ENCODE measurements at places on chromosomes 1 and 21. TPM values are rescaled to one million over a fixed set of nuclear protein-coding genes. Genes with fewer than 3 reads are reported as not detected.

TLR5 gene
- 0.29 TPM for total RNA-seq

VHLL gene
- total RNA-seq: not detected

C4BPA gene
- total RNA-seq: not detected

PSMA5 gene
- total RNA-seq: 218 TPM

DNA sequence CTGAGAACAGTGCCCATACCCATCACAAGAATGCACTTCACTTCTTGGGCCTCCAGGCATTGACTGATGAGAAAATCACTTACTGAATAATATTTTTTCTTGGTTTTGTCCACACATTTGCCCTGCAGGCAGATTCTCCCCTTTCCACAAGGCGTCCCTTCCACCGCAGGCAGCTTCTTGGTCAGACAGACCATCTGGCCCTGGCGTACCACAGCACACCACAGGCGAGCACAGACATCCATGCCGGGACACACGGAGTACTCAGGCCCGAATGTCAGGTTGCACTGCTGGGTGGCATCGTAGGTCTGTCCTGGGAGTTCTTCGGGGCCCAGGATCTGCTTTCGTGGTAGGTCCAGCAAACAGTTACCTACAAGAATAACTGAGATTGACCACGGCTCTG, 32.5 kb downstream of the ADAMTS5 start:
- no peak for DNase-seq

DNA sequence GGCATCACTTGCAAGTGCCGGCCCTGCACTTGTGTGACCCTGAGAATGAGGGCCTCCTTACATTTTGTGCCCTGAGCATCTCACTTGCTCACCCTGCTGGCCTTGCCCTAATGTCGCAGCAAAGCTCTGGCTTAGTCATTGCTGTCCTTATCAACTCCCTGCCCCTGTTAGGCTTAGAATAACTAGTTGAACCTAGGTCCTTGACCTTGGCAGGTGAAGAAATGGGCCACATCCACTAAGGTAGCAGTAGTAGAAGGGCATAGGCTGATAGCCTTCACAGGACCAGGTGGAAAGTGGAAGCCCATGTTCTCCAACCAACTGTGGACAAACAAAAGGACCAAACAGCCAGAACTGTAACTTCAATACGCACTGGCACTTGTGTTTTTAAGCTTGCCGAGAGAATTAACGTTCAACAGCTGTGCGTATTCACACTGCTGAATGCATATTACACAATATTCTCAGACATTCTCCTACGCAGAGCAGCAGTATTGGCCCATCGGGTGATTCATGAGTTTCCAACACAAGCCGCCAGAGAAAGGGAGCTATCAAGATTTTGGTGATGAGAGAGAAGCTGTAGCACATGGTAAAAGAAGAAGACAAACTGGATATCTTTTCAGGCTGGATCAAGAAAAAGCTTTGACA, 27.7 kb upstream of the PTGFRN start:
- DNase-seq: peak; percentile 66

GRCh38 chr1:45669379-45669778, 17.0 kb downstream of the GPBP1L1 start:
- DNase-seq: no peak

DNA sequence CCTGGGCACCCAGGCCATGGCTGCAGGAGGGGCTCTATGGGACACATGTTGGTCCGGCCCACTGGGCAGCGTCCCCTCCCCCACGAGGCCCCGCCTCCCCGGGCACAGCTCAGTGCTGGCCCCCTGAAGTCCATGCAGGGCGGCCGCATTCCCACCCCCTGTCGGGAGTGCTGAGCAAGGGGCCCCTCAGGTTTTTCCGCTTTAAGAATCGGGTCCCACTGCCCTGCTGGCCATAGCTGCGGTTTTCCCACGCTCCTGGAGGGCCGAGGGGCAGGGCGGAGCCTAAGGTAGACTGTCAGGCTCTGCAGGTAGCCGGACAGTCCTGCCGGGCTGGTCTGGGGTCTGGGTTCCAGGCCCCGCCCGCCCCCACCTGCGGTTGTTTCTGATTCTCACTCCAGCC, 43.5 kb upstream of the CCDC27 start:
- DNase-seq: no peak

GRCh38 chr1:152170287-152170905, 11.4 kb upstream of the RPTN start:
- DNase-seq: no peak

- DNase-seq: no peak
Observed at GRCh38 chr1:193083365-193084088, 21.7 kb downstream of the GLRX2 start.

DNA sequence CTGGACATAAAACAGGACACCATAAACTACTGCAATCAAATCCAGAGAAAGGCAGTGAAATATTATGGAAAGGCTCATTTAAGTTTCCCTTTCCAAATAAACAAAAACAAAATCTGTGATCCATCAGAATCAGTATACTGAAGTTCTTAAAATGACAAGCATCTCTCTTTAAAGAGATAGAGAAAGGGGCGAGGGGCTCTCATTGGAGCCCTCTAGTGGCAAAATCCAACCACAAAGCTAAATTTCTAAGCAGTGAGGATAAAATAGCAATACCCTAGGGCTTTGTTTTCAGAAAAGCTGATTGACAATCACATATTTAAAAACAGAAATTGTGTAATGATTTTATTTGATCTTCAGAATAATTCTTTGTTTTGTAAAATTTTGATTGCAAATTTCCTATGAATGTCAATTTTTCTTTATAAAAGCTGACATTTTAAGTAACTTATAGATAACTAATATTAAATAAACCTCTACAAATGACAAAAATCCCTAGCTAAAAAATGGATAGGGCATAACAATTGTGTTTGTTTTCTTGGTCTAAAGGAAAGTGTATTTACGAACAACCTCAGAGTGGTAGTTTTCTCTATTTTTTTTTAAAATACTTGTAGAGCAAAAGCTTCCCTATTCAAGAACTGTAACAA, 138.2 kb downstream of the COL24A1 start:
- no peak for DNase-seq

DNA sequence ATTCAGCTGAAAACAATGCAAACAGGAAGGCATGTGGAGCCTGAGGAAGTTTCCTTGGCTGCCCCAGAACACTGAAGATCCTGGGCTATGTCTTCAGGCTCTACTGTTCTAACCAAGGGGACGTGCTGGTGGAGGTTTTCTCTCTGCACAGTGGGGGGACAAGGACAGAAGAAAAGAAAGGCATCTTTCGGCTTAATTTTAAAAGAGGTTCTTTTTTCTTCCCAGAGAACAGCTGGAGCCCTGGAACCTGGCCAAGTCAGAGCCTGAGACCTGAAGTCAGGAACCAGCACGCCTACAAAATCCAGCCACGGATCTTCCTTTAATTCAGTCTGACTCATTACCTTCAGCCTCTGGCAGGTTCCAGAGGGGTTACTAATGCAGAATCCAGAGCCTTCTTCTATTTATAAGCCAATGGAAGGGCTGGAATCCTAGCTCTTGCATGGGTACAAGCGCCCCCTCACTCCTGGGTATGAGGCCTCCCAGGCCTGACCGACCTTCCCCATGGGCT, 19.8 kb downstream of the CTNNBIP1 start:
- DNase-seq: no peak

GRCh38 chr1:28602536-28603439, 10.7 kb downstream of the RAB42 start:
- DNase-seq: peak; percentile 38

- DNase-seq: no peak
Observed at GRCh38 chr1:64337475-64337874, 132.5 kb upstream of the CACHD1 start.

DNA sequence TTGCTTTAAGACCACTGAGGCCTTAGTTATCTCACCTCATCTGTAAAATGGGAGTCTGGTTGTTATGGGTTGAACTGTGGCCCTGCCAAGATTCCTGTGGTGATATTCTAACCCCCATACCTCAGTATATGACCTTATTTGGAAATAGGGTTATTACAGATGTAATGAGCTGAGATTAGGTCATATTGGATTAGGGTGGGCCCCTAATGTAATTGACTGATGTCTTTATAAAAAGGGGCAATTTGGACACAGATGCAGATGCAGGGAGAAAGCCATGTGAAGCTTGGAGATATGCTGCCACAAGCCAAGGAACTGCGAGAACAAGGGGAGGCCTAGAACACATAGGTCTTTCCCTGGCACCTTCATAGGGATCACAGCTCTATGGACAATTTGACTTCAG, 3.9 kb downstream of the C1orf87 start:
- DNase-seq: no peak

DNA sequence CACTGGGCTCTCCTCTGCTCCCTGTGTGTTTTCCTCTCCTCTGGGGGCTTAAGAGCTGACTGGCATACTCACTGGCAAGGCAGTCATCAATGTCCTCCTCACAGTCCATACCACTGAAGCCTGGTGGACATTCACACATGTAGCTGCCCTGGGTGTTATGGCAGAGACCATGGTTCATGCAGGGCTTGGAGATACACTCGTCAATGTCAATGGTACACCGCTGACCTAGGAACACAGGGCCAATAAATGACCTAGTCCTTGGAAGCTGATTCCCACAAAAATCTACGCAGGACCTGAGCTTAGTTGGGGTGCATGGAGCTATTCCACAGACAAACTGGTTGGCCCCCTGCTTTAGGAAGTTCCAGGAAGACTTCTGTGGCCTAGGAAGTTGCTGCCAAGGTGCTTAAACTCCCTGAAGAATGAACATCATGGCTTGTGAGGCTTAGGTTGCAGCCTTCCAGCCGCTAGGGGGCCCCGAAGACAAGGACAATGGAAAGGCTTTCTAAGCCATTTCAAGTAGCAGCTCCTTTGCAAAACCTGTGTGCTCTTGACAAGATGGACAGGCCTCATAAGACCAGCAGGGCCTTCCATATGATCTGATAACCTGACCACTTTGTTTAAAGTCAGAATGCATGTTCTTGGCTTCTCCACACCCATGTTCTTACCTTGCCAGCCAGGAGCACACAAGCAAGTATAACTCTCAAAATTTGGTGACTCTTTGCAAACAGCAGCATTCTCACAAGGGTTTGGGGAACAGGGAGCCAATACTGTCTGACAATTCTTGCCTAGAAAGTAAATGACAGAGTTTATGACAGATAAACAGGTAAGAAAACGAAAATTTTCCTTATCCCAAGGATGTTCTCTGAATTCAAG, 52.3 kb upstream of the ADAM30 start:
- peak; percentile 82 for DNase-seq

DNA sequence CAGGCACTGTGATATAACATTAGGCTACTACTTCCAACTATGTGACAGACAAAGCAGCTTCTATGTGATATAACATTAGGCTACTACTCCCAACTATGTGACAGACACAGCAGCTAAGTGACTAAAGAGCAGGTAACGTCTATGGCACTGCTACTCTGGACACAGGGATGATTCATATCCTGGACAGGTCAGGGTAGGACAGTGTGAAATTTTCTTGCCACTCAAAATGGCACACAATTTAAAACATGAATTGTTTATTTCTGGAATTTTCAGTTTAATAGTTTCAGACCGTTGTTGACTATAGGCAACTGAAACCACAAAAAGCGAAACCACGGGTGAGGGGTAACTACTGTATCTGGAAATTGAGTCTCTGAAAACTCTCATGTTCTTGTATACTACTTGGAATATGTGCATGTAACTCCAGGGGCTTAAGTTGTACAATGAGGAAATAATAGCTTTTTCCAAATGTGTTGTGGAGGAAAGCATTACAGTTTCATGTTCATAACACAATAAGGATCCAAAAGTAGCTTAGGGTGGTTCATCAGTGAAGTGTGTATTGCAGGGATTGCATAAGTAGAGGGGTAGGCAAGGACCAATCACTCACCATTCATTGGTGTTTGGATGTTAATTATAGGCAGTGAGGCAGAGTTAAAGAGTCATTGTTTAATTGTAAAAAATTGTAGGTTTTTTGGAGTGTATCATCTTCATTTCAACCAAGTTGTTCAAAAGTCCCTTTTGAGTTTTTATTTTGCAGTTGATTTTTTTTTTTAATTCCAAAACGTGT, 5.3 kb downstream of the DTL start:
- DNase-seq: no peak

DNA sequence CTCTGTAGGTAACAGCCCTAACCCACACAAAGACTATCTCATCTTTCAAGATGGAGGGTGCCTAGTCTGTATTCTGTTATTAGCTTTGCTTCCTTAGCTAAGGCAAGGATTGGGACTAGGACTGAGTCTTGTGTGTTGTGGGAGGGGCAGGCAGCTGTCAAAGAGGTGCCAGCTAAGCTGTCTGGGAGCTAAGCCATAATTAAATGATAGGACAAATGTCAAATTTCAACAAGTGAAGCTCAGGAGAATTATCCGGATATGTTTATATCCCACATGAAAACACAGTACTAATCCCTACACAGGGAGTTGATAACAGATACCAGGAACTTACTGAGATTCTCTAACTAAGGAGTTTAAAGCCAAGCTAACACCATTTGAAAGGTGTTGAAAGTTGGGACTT, 70.5 kb upstream of the NGF start:
- no peak for DNase-seq

DNA sequence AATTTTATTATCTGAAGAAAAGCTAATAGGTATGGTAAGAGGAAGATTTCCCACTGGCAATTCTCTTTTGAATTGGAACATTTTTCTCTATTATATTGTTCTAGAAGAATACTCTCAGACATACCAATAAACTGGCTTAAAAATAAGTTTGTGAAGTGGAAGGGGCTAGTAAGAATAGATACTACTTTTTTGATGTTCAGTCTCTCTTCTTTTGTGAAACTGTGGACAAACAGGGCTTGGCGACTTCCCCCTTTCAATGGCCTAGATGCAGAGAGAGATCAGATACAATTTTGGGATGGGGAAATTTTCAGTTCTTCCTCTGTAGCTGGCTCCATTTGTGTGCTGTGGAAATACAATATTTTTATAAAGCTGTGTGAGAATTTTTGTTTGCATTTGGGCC, 2.5 kb downstream of the PBX1 start:
- DNase-seq: no peak

- DNase-seq: no peak
Observed at GRCh38 chr1:226983247-226983991, 43.3 kb downstream of the COQ8A start.

DNA sequence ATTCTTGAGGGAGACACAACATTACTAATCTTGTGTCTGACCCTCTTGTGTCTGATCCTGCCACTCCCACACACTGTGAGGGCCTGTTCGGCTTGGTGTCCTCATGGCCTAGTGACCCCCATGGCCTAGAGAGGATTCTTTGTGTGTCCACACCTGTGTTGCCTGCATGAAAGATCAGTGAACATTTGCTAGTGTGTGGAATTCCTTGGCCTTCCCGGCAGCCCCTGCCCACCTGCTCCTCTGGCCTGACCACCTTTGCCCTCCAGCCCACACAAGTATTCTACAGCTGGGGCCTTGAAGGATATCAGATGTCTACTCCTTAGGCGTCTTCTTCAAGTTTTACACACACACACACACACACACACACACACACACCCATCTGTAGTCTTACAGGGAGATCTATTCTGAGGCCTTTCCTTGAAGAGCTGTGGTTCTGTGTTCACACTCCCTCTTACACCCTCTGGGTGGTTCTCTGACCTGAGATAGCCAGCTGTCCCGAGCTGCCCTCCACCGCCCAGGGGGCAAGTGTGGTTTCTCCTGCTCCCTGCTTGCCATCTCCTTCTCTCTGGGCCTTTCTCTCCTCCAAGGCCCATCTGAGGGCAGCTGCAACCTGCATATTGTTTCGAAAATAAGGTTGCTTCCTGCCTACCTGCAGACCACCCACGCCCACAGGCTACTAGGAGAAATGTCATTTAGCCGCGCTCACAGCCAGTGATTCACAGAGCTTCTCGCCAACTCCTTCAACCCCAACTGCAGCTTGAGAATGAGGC, 45.4 kb downstream of the CD247 start:
- DNase-seq: peak; percentile 68

GRCh38 chr1:184161071-184161698, 109.7 kb downstream of the TSEN15 start:
- DNase-seq: peak; percentile 66

GRCh38 chr1:14740016-14740415, 141.5 kb downstream of the KAZN start:
- no peak for DNase-seq

GRCh38 chr1:171486048-171486519, 754 bp downstream of the PRRC2C start:
- DNase-seq: peak; percentile 82

Data from activated CD4-positive, alpha-beta memory T cell treated with anti-CD3 and anti-CD28 coated beads for 36 hours (primary cell).